T-helper 1 cell (primary cell): ENCODE measurements at places on chromosomes 16 and 17.

GRCh38 chr17:824378-824777 lies 42.2 kb downstream of the MRM3 start:
- DNase-seq: no peak

DNA sequence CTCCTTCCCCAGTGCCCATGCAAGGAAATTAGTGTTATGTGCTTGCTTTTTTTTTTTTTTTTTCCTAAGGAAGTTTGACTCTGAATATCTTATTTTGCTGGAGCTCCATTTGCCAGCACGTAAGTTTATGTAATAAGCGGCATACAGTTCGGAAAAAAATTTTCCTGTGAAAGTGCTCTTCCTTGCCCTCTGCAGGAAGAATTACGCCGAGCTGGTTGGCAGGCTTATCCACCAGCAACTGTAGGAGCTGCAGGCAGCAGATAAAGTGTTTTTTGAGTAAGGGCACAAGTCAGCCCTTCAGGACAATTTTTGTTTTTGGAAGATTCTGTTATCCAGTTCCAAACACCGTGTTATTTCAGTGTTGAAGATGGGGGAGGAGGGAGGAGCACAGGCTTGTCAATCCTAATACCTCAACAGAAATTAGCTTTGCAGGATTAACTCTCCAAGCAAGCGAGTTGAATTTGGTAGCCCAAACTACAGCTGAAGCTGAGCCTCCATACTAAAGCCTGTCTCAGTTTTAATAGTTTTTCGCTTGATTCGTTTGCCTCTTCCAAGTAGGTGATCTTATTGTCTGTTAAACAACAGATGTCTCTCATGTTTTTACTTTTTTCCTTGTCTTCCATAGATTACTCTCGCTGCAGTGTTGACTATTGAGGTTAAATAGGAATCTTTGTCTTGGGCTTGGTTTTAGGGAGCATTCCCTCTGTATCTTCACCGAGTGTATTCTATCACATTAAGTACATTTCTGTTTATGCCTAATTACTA lies 1.1 kb downstream of the SPECC1 start:
- DNase-seq: no peak

DNA sequence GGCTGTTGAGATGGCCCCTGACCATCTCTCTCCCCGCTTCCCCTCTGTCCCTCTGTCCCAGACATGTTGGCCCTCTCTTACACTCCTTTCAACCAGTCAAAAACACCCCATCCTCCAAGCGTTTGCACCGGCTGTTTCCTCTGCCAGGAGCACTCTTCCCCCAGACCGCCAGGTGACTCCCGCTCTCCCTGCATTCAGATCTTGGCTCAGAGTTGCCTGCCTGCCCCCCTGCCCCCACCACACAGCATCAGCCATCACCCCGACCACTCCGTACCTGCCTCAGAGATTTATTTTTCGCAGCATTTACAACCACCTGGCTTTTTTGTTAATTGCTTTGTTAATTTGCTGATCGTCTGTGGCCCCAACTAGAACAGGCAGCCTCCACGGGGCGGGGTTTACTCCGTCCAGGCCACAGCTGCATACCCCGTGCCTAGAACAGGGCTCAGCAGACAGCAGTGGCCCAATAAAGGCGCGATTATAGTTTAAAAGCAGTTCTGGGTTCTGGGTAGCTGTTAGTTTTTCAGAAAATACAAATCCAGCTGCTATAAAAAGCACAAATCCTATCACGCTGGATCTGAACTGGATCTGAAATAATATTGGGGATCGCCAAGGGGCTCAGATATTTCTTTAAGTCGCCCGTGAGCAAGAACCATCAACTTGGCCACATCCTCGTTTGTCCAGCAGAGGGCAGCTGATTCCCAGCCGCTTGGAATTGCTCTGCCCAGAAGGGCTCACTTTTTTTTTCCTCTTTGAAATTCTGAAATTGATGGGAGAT lies 173.6 kb downstream of the IRF8 start:
- peak; percentile 5 for DNase-seq

DNA sequence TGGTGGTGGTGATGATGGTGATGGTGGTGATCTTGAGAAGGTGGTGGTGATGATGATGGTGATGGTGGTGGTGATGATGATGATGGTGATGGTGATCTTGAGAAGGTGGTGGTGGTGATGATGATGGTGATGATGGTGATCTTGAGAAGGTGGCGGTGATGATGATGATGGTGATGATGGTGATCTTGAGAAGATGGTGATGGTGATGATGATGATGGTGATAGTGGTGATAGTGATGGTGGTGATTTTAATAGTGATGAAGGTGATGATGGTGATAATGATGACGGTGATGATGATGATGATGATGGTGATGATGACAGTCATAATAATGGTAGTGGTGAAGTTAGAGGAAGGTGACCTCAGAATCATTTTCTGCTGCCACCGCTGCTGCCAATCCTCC lies 75.1 kb downstream of the MYH13 start:
- no peak for DNase-seq

DNA sequence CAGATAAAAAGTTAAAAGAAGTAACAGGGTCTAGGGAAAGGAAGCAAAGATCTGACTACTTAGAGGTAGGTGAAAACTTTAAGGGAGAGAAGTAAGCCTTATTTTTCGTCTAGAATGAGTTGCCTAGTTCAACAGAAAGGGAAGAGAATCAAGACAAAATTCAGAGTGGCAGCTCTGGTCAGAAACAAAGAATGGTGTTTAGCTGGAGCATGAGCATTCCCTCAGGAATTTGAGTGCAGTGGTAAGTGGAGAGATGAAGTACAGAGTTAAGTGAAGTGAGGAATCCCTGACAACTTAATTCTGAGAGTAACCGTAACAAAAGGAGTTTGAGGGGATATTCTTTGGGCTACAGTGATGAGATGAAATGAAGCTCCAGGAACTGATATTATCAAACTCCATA lies 11.5 kb downstream of the SMG6 start:
- DNase-seq: no peak

GRCh38 chr16:69131167-69131838 lies 1.1 kb downstream of the CHTF8 start:
- DNase-seq: no peak

- DNase-seq: no peak
Measured at GRCh38 chr17:61456061-61456681, 3.9 kb downstream of the TBX4 start.

GRCh38 chr17:38598536-38598935 lies 7.2 kb downstream of the SRCIN1 start:
- no peak for DNase-seq

- no peak for DNase-seq
Measured at GRCh38 chr16:88903267-88903666, 36.8 kb upstream of the PABPN1L start.
